ENCODE measurements at places on chromosomes 13 and 19.

- DNase-seq = no peak
Observed at GRCh38 chr19:15251010-15251748, 18.9 kb upstream of the EPHX3 start.

GRCh38 chr13:80389073-80390038 lies 48.4 kb upstream of the SPRY2 start:
- no peak for DNase-seq

GRCh38 chr19:54551293-54551692 lies 22.3 kb upstream of the LILRA2 start:
- no peak for DNase-seq

GRCh38 chr13:37144661-37145060 lies 39.2 kb upstream of the CSNK1A1L start:
- no peak for DNase-seq

GRCh38 chr19:53883741-53884140 lies 1.7 kb downstream of the PRKCG start:
- DNase-seq = no peak

GRCh38 chr19:7589822-7590221 lies 5.8 kb upstream of the CAMSAP3 start:
- no peak for DNase-seq

DNA sequence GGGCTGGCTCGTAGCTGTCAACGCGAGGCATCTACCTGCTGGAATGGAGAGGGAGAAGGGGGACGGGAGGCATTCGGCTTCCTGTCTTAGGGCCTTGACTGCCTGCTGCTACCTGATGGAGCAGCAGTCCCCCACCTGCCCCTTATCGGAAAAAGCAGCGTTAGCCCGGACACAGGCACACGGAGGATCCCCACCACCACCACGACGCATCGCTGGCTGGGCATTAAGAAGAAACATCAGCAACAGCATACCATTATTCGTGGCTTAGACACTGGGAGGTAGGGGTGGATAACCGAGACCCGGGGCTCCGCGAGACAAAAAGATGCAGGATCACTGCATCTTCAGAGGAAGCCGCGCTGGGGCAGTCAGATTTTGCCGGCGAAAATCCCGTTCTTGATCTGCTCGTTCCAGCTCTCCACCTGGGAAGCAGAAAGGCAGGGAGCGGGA lies 1.1 kb downstream of the COX6B2 start:
- DNase-seq = no peak

DNA sequence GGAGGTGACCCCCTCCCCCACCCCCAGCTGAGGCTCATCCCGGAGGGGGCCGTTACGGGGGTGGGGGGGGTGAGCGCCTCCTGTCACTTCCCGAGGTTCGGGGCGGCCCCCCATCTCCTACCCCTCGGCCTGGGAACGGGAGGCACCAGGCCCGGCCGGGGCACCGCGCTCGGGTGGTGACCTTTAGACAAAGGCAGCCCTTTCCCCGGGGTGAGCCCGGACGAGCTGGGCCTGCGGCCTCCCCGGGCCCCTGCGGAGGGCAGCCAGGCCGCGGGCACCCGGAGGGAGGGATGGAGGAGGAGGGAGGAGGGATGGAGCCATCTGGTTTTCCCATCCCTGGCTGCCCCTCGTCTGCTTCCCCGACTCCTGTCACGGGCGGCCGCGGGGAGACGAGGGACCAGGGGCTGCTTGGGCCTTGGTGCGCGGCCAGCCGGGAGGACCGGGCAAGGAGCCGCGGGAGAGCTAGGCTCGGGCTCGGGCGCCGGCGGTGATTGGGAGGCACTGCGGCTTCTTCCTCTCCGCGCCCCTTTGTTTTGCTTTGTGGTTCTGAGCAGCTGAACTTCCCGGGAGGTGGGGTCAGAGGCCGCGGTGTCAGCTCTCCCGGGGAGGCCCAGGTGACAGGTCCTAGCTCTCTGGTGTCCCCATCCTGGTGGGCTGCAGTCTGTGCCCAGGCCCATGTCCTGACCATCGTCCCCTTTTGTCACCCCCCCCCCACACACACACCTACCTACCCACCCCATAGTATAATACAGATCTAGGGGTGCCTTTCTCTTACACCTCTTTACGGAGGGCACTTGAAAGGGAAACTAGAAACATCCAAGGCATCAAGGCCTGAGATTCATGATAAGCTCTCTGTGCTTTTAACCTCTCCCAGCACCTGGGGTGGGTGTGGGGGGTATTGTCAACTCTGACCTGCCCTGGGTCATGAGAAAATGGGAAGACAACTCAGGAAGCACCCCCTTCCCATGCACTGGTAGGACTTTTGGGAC lies 1.3 kb downstream of the BICRA start:
- no peak for DNase-seq

DNA sequence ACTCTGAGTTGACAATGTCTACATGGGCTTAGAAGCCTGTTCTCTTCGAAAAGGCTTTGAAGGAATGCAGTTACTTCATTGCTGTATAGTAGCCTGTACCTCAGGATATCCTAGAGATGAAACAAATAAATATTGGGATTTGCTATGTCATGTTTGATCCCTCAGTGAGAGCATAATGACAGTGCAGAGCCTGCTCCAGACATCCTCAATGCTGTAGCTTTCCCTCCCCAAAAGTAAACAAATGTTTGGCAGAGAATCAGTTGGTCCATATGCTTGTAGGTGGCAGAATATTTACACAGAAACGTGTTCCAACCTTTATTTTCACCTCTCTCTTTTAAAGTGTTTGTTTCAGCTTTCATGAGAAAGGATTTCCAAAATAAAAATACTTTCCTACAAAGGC lies 515.3 kb upstream of the SGCG start:
- no peak for DNase-seq

DNA sequence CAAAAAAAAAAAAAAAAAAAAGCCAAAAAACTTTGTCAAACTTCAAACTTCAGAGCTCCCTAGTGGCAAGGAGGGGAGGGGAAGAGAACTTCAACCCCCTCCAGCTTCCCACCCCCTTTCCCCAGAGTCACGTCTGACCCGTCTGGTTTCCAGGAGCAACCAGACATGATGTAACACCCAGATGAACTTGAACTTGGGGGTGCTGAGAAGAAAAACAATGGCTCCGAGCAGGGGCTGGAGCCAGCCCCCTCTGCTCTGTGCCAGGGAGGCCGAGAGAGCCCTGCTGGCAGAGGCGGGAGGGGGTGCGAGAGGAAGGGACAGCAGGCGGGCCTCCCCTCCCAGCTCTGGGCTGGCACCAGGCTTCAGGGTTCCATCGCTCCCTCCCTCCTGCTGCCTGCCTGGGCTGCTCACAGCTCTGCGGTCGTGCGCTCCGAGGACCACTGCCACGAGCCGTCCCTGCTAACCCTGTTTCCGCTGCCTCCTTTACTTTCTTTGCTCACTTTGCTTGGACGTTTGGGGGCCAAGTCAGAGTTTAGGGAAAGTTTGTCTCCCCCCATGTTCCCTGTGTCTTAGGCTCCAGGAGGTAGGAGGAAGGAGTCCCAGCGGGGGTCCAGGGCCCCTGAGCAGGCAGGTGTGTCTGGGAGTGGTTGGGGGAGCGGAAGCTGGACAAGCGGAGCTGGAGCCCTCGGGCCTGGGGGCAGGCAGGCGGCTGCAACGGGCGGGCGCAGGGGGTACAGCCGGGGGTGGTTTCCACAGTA lies 11.1 kb downstream of the LYL1 start:
- no peak for DNase-seq

DNA sequence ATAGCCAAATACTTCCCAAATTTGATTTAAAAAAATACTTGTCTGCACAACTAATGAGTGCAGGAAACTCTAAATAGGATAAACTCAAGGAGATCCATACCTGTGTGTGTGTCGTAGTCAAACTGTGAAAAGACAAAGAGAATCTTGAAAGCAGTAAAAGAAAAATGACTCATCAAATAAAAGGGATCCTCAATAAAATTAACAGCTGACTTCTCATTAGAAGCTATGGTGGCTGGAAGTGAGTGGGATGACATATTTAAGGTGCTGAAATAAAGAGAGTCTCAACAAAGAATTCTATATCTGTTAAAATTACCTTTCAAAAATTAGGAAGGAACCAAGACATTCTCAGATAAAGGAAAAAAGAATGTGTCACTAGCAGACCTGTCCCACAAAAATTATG lies 13.7 kb downstream of the RNASEH2B start:
- DNase-seq = no peak

- DNase-seq = no peak
Observed at GRCh38 chr13:92029641-92030040, 631.2 kb downstream of the GPC5 start.

Measured in NT2/D1 (cell line).